ENCODE measurements at places on chromosomes 5 and 9. TPM values are rescaled to one million over a fixed set of nuclear protein-coding genes. Genes with fewer than 3 reads are reported as not detected.

- no peak for DNase-seq
Observed at GRCh38 chr5:74415695-74416102, 224.8 kb downstream of the ENC1 start.

GRCh38 chr9:126424511-126424910, 97.9 kb downstream of the MVB12B start:
- no peak for DNase-seq

DNA sequence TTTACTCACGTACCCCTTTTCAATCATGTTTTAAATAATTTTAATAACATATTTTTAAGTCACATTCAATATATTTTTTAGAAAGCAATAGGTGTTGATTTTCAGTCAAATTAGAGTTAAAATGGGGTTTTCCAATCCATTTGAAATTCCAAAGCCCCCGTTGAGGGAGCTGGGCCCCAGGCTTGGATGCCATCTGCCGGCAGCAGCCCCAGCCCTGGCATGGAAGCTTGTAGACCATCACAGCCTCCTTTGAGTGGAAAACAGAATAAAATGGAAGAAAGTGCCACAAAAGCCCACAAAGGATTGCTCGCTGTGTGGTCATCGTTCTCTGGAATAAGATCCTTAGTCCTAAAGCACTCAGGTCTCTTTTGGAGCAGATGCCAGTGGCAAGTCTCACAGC, 81.4 kb downstream of the SEMA5A start:
- DNase-seq: no peak

- DNase-seq: no peak
Observed at GRCh38 chr9:116899337-116900006, 212.4 kb downstream of the TRIM32 start.

DNA sequence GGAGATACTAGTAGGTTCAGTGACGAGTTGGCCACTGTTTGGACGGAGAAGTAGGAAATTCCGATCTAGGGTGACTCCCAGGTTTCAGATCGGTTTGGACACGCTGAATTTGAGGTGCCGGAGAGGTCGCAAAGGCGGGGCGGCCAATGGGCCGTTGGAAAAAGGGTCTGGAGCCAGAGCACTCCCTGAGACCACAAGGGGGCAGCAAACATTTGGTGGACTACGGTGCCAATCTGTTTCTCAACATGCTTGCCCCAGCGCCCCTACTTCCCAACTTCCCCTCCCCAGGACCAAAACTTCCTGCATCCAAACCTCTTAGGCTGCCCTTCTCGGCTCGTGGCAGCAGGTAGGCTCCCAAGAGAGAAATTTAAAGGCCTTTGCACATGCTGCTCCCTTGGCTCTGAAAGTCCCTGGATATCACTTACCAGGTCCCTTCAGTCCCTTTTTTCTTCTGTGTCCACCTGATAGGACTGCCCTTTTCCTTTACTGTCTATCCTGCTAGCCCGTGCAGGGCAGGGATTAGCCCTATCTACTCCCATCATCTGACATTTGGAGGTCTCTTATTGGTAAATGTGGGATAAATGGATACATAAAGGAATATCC, 992 bp upstream of the RPP25L start:
- DNase-seq: peak; percentile 81

- no peak for DNase-seq
Observed at GRCh38 chr5:68266457-68266856, 50.9 kb downstream of the PIK3R1 start.

DNA sequence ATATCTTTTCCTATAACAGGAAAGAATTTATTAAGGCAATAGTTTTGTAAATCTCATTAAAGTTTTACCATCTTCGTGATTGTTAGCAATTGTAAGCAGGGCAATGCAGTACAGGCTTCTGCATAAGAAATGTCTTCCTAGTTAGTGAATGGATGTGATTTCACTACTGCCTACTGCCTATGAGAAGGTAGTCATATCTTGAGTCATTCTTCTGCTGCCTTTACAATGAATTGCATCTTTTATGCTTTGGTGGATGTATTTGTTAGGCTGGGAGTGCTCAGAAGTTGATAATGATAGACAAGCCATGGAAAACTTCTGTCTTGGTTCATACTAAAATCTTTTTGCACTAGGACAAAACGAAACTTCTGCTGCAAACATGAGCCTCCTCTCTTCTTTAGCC, 128.0 kb downstream of the ADAMTSL1 start:
- DNase-seq: no peak

GRCh38 chr9:133090752-133091385, 29.1 kb downstream of the CEL start:
- DNase-seq: no peak

DNA sequence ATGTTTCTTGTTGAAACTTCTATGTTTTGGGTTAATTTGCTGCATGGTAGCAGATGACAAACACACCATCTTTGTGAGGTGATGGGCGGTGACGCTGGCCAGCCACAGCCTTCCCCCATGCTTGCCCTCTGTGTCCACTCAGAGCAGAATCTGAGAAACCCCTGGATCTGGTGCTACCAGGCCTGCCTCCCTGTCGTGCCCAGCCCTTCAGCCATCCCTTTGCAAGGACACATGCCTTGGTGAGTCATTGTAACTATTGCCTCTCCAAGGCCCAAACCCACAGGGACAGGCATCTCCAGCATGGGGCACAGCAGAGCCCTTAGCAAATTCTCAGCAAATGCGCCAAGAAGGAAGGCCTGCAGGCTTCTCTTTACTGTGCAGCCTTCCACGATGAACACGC, 48.1 kb upstream of the FCN1 start:
- DNase-seq: no peak

DNA sequence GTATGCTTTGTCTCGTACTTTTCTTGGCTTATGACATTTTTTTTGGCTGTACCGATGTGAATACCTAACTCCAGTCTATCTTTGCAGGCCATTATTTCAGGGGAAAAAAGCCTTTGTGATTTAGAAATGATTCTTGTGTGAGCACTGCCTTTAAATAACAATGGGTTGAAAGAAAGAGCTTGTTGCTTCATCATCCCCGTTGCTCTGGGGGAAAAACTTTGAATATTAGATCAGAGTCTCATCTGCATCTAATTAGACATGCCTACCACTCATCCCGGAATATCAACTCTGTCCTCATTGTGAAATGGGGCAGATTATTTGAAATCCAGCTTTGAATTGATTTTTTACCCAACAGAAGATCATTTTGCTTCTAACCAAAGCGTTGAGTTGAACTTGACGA, 13.5 kb downstream of the CXCL14 start:
- no peak for DNase-seq

DNA sequence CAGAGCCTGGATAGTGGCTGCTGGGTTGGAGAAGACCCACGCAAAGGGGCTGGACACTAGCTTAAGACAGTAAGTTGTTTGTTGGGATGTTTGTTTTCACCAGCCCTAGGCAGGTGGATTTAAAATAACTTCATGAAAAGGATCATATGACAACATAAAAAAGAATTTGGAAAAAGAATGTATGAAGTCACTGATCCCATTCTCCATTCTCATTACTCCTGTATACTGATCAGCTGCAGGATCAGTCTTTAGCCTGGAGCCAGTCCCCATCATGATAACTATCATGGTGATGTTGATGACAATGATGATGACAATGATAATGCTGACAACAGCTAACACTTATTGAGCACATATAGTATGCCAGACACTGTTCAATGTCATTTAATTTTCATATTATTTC, 92.1 kb upstream of the IFNE start:
- DNase-seq: no peak

DNA sequence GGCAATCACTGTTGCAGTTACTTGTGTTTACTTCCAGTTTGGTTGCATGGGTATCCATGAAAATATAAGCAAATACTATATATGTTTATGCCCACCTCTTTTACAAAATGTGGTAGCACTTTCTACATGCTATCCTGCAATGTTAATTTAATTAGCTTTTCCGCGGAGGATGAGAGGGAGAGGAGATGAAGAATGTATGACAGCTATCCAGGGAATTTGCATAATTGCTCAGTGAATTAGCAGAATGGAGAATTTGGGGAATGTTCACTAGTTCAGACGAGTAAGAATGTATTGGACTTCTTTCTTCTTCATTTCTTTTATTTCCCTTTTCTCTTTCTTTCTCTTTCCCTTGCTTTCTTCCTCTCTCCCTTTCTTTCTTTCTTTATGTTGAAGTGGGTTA, 140.7 kb upstream of the SLC28A3 start:
- DNase-seq: no peak

GRCh38 chr5:32499261-32499660, 54.7 kb upstream of the ZFR start:
- DNase-seq: peak; percentile 34

GRCh38 chr5:138883211-138883610, 8.1 kb upstream of the LRRTM2 start:
- no peak for DNase-seq

DNA sequence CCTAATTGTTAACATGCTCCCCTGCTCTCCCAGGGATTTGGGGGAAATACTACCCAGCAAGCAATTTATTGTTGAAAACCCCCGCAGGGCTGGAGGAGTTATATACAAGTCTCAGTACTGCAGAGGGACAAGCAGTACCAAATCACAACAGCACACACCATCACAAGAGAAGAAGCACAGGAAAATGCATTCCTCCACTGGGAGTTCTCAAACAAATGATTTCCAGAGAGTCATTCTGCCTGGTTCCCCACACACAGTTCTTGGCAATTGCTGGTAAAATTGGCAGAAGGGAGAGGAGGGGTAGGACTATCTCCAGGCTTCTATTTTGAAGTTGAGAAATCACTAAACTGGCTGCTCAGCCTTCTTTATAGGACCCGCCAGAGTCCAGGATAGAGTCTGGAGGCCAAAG, 16.8 kb downstream of the SIL1 start:
- no peak for DNase-seq

- DNase-seq: no peak
Observed at GRCh38 chr5:127891942-127892341, 188.8 kb downstream of the CCDC192 start.

DNA sequence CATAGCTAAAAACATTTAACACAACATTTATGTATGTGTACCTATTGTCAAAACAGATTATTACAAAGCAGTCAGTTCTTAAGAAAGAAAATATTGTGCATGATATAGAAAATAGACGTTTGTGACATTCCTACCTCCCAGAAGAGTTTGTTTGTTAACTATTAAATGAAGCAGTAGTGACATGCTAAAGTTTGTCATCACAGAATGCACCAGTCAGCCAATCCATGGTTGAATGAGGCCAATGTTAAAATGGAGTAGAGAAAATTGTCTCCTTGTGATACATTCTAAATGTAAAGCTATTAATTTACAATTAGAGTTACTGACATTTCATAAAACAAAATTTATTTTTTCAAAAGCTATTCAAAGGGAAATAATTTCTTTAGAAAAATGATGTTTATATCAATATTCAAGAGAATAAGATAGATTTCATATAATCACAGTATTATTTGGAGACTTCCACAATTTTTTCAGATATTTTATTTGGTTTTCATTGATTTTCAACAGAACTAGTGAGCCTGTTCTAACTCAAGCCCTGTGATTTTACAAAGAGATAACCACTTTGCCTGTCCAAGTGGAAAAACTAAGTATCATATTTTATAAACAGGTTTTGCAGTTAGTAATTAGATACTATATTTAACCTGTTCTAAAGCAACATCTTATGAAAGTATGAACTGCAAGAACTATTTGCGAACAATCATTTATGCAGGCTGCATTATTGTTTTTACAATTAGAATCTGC, 176.8 kb downstream of the ISL1 start:
- DNase-seq: no peak

- no peak for DNase-seq
Observed at GRCh38 chr5:173741087-173741486, 124.6 kb upstream of the BOD1 start.

DNA sequence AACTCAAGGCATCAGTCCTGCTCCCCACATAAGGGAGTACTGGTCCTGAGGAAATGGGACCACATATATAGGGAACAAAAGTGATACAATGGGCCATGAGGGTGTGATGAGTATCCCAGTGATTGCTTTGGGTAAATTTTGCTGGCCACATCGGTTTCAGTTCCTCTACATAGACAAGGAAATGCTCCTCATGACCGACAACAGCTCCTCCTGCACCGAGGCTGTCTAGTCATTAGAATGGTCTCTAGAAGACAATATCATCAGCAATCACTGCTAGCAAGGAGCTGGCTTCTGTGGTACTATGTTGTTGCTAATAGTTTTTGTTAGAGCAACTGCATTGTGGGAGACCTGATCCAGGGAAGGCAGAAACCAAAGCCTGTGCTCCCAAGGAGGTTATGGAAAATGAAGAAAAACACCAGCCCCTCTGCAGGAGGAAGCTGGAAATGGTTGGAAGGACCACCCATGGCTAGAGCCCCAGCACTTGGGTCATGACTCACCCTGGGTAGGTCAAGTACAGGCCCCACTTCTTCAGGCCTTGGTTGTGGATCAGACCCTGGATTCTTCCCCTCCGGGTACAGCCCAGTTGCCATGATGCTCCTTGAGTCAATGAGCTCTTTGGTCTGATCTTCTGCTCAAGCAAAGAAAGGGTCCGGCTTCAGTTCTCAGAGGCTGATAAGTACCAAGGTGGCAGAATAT, 3.4 kb upstream of the CTSL start:
- DNase-seq: no peak

- no peak for DNase-seq
Observed at GRCh38 chr5:170438581-170438980, 49.4 kb upstream of the KCNMB1 start.

GRCh38 chr5:171157775-171158174, 151.3 kb upstream of the TLX3 start:
- no peak for DNase-seq

GRCh38 chr5:80125962-80126480, 90.9 kb downstream of the THBS4 start:
- DNase-seq: peak; percentile 42

GRCh38 chr5:88657136-88657535, 225.8 kb downstream of the MEF2C start:
- no peak for DNase-seq

C9 gene
- total RNA-seq: not detected

GBGT1 gene
- total RNA-seq: 2.0 TPM

HAPLN1 gene
- not detected for total RNA-seq

ADAMTS2 gene
- total RNA-seq: not detected

CER1 gene
- total RNA-seq: not detected

PDZD2 gene
- not detected for total RNA-seq

CNTNAP3 gene
- total RNA-seq: not detected

LCN15 gene
- total RNA-seq: not detected

STK10 gene
- total RNA-seq: 126 TPM

PCDHB16 gene
- total RNA-seq: not detected

GPR151 gene
- not detected for total RNA-seq

CEL gene
- 1.6 TPM for total RNA-seq

SLC36A2 gene
- not detected for total RNA-seq

PCDHB13 gene
- not detected for total RNA-seq

PGM5 gene
- total RNA-seq: not detected

Data from activated T-cell treated with anti-CD3 and anti-CD28 coated beads, Interleukin-2, amount 50 U/mL, for 72 hours (primary cell).